Activated CD4-positive, alpha-beta T cell treated with anti-CD3 and anti-CD28 coated beads for 24 hours (primary cell): ENCODE measurements at places on chromosomes 12 and 14.

GRCh38 chr12:15404485-15404884, 82.2 kb downstream of the PTPRO start:
- no peak for DNase-seq

GRCh38 chr12:121719926-121720414, 7.4 kb downstream of the TMEM120B start:
- no peak for DNase-seq

- DNase-seq, result no peak
Observed at GRCh38 chr14:75297411-75298040, 18.9 kb downstream of the FOS start.

GRCh38 chr12:15897433-15897832, 13.7 kb upstream of the DERA start:
- no peak for DNase-seq

- DNase-seq, result no peak
Observed at GRCh38 chr14:74945261-74945851, 10.0 kb downstream of the PGF start.

GRCh38 chr12:43982544-43982943, 146.7 kb downstream of the TMEM117 start:
- no peak for DNase-seq

DNA sequence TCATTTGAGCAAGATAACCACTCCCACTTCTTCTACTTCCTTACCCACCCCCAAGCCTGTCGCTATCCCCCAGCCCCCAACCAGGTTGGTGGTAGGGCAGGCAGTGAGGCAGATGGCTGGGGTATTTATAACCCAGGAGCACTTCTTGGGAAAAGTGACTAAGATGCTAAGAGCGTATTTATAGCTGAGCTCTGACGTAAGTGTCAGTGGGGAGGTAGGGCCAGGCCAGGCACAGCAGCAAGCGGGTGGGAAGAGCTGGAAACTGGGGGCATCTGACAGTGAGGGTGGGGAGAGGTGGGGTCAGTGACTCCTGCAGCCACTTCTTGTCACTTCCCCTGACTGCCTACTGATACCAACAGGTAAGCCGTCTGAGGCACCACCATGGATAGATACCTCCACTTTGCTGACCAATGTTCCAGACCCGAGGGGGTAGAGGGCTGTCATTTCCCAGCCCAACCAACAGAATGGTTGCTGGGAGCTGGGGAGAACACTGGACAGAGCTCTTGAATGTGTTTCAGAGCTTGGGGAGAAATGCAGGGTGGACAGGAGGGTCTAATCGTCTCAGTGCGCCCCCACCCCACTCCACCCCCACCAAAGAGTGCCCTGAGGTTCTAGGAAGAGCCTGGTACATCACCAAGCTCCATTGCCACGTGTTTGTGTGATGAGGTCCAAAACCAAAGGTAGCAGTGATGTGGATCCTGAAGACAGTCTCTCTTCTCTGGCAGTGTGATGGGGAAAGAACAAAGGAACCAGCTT, 2.7 kb upstream of the INHBE start:
- DNase-seq, result no peak

DNA sequence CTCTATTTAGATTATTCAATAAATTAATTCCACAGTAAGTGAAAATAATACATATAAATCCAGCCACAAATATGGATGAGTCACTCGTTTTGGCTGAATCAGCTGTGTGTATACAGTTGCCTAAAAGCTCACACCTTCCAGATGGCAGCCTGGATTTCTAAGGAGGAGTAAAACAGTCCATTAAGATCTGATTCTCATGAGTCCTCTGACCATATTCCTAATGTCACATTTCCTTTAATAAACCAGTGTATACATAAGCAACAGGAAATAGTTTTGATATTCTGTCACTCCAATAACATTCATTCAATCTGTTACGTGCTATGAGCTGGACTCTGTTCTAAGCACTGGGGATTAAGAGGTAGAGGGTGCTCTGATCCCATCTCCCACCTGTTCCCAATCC, 21.8 kb downstream of the MDM1 start:
- no peak for DNase-seq

GRCh38 chr14:51318813-51319597, 79.0 kb downstream of the TMX1 start:
- no peak for DNase-seq

- no peak for DNase-seq
Observed at GRCh38 chr12:46958599-46959290, 120.7 kb upstream of the PCED1B start.

DNA sequence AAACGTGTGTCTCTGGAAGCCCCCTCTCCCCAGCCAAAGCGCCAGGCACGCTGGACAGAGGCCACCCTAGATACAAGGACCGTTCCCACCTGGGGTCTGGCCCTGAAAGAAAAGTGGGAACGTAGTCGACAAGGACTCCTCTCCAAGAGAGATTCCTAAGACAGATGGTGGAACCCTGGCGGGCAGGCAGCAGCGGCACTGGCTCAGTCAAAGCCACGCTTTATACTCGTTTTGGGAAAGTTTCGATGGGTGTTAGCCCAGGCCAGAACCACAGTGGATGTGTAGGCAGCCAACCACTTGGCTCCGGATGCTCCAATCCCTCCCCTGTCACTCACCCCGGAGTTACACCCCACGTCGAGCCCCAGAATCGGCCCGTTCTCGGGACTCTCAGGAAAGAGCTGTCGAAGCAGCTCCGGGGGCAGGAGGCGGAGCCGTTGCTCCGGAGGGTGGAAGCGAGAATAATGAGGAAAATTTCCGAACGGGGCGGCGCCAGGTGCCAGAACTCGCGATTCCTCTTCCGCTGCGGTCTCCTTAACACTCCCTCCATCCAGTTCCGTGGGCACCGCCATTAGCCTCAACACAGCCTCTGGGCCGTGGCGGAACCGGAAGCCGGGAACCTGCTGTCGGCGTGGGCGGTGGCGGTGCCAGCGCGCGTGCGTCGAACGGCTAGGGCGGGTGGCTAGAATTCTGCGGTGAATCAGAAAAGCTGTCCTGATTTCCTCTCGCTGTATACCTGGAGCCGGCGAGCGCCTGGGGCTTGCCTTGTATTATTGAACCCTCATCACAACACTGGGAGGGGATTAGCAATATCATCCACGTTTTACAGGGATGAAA, at the start of gene BCDIN3D:
Gene BCDIN3D, minus strand, starts transcription at position 588 of the 834 bp plus-strand sequence. Its CDS starts 19 bp downstream, at position 569.
- peak; percentile 96 for DNase-seq

DNA sequence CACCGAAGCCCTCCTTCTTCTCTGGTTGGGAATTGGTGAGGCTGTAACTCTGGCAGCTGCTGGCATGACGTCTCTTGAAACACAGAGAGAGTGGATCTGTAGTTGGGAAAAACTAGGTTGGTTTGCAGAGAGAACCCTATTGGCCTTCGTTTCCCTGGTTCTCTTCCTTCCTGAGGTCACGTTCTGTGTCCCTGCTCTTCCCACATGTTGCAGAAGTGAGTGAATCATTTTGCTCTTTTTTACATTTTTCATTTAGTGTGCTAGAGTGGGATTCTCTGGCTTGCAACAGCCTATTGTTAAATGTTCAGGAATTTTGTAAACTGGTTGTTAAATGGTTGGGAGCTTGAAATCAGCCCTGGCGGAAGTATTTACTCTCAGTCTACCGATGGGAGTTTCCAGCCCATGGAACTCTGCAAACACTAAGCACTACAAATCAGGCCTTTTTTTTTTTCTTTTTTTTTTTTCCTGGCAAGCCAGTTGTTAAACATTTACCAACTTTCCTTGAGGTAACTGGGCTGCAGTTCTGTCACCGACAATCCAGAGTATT, 26.8 kb upstream of the CKAP4 start:
- DNase-seq, result no peak

DNA sequence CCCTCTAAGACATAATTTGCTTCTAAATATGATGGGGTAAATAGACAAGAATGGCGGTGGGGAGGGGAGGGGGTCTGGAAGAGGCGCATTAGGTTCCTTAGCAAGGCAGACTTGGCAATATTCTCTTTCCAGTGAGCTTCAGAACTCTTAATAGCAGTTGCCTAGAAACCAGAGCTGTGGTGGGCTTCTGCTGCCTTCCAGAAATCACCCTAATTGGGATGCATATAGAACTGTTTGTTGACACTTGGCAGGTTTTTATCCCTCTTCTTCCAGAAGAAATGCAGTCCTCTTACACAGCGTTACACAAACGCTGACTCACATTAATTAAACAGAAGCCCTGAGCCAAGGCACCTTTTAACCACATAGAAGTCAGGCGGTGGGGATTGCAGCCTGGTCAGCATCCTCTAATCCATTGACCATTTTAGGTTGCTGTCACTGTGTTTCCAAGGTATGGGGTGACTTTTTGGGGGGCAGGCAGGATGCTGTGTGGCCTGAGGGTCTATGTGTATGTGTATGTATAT, 114.1 kb downstream of the CCDC60 start:
- DNase-seq, result no peak

GRCh38 chr14:76891391-76891790, 65.2 kb downstream of the LRRC74A start:
- no peak for DNase-seq

GRCh38 chr12:29545102-29545467, 47.6 kb upstream of the OVCH1 start:
- DNase-seq, result no peak

DNA sequence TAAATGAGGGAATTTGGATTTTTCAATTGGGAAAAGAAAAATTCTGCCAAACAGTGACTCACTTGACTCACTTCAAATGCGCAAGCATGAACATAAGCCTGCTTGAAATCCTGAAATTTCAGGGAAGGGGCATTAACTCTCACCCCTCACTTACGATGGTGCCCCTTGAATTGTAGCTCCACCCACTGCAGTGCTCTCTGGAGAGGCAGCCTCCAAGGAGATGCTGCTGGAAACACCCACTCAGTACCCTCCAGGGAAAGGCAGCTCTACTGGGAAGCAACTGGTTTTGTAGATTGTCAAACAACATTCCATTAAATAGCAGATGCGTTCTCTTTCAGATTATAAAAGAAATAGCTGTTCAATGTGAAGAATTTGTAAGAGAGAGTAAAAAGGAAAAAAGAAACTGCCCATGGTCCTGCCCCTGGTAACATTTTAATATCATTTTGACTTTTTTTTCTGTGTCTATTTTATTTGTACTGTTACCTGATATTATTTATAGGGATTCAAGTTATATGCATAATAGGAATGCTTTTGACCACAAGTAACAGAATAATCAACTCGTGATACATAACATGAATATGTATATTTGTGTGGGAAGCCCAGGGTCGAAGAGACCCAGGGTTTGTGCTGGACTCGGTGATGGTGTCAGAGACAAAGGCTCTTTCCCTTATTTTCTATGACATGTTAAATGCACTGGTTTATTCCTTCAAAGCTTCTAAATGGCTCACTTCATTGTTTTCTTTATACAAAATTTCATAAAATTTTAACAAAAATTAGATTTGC, 31.1 kb upstream of the TMEM132C start:
- DNase-seq, result no peak

- DNase-seq, result no peak
Observed at GRCh38 chr12:119479121-119479561, 114.4 kb upstream of the TMEM233 start.

- no peak for DNase-seq
Observed at GRCh38 chr14:90575336-90575735, 178.5 kb downstream of the CALM1 start.

GRCh38 chr12:104569346-104570173, 112.8 kb downstream of the CHST11 start:
- no peak for DNase-seq

- no peak for DNase-seq
Observed at GRCh38 chr12:57869298-57869926, 22.9 kb upstream of the CTDSP2 start.

DNA sequence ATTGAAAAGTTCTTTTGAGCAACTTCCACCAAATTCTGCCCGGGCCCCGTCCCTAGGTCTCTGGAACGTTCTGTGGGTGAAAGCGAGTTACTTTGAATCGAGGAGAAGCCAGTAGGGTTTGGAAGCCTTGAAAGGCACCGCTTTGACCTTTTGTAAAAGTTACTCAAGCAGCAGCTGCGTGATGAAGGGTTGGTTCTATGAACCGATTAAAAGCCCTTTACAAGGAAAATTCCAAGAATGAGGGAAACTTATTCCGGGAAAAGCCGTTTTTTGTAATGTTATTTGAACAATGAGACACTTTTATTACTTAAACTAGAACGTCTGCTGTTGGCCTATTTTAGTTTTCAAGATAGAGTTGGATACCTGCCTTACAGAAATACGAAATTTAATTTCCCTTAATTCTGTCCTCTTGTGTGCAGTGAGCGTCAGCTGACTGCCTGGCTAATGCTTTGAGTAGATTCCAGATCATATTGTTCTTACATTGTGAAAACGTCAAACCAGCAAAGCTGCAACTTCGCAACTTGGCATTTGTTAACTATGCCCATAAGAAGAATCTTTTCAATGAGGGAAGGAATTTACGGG, 906 bp downstream of the LARP4 start:
- no peak for DNase-seq

- no peak for DNase-seq
Observed at GRCh38 chr14:100885617-100886016, 17.9 kb downstream of the RTL1 start.

- no peak for DNase-seq
Observed at GRCh38 chr12:92064422-92064821, 81.2 kb downstream of the BTG1 start.

DNA sequence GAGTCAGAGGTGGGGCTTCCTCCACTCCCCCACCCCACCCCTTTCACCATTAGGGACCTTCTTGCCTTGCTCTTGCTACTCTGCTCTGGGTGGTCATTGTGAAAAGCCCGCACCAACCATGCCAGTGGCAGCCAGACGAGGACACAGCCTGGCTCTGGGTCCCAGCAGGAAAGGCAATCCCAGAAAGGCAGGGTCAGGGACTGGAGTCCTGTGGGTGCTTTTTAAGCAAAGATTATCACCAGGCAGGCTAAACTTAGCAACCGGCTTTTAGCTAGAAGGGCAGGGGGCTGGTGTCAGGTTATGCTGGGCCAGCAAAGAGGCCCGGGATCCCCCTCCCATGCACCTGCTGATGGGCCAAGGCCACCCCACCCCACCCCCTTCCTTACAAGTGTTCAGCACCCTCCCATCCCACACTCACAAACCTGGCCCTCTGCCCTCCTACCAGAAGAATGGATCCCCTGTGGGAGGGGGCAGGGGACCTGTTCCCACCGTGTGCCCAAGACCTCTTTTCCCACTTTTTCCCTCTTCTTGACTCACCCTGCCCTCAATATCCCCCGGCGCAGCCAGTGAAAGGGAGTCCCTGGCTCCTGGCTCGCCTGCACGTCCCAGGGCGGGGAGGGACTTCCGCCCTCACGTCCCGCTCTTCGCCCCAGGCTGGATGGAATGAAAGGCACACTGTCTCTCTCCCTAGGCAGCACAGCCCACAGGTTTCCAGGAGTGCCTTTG, 1.2 kb upstream of the GAPDH start:
- no peak for DNase-seq

DNA sequence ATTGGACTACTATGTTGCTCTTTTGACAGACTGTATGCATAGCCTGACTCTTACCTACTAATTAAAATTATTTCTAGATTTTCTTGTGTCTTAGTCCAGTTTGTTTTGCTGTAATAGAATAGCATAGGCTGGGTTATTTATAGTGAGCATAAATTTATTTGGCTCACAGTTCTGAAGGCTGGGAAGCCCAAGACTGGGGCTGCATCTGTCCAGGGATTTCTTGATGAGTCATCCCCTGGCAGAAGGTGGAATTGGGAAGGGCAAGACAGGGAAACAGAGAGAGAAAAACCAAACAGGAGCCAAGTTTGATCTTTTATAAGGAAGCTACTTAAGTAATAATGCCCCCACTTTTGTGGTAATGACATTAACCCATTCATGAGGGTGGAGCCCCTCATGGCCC, 759.2 kb upstream of the LRFN5 start:
- DNase-seq, result no peak

GRCh38 chr12:57837864-57838562, 8.5 kb downstream of the CTDSP2 start:
- no peak for DNase-seq

- no peak for DNase-seq
Observed at GRCh38 chr14:73809391-73809790, 42.2 kb upstream of the PTGR2 start.
